Stimulated activated CD4-positive, alpha-beta T cell treated with anti-CD3 and anti-CD28 coated beads, Interleukin-12 subunit alpha, Interleukin-12 subunit beta, amount 100 ng/mL, for 24 hours (primary cell): ENCODE measurements at places on chromosomes 12 and 14.

- DNase-seq = no peak
Observed at GRCh38 chr14:61703342-61704129, 8.2 kb downstream of the HIF1A start.

DNA sequence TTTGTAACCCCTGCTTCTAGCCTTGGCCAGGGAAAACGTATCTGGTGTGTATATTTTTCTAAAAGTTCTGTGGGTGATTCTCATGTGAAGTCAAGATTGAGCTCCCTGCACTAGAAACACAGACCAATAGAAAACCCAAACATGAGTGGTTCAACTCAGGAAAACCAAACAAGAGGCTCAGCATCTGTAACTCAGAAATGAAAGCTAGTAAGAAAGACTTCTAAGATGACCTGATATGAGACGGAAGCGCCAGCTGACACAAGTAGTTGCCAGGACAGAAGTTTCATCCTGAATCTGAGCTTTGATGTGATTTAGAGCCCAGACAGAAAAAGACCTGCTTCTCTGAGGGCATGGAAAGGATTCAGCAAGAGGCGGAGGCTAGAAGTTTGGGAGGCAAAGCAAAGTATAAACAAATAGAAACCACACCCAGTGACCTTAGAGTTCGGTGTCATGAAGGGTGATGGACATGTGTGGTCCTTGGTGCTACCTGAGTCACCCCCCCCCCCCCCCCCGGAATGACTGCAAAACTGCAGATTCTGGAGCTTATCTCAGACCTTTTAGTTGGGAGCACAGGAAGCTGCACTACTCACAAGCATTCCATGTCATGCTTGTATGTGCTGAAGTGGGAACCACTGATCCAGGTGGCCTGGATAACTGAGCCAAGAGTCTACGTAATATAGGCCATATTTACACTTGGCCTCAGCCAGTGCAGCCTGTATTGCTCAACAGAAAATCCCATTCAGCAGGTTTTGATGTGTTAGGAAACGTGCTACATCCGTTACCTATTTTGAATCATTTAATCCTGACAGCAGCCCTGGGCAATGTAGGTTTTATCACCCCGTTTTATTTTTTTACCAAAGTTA, 191.3 kb downstream of the ANO6 start:
- no peak for DNase-seq

GRCh38 chr12:19192710-19193109, 63.2 kb downstream of the PLEKHA5 start:
- no peak for DNase-seq

- DNase-seq = peak; percentile 36
Observed at GRCh38 chr12:124388679-124389137, 93.8 kb downstream of the RFLNA start.

GRCh38 chr12:64826234-64826633, 1.8 kb downstream of the TBC1D30 start:
- no peak for DNase-seq

DNA sequence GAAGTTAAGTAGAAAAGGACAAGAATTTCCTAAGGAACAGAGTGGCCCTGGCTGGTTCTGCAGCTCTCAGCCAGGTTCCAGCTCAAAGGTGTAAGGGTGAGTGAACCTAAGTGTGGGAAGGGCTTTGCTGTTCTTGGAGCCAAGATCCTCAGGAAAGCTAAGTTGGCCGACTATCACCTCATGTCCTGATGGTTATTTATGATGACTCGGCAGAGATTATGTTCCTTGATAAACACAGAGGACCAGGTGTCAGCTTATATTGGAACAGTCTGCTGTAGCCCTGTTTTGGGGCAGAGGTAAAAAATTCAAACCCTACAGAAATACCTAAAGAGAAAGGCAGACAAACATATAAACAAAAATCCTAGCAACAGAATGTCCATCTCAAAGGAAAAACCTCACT, 128.5 kb downstream of the TBX3 start:
- DNase-seq = no peak

DNA sequence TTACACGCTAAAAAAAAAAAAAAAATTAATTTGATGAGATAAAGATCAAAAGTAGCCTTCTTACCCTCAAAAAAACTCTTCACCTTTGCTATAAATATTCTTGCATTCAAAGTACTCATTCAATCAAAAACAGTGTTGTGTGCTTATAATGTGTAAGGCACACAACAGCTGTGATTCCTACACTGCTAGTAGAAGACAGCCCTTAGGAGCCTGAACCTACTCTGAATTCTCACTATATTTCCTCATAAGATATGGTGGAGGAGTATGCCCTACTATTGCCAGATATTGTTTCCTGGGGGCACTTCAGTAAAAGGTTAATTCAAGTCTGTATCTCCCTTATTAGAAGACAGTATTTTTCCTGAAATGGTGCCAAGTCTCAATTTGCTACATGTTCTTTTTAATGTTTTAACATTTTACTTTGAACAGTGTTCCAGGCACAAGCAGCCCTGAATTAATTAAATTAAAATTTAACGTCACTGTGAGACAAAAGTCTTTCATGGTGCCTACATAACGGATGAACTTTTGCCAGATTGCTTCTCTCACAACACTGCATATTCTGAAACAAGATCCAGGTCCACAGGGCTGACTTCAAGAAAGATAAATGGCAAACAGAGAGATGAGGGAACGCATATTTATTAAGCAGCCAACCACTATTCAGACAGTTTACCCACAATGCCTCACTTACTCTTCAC, 19.3 kb downstream of the PPP2R5E start:
- no peak for DNase-seq

DNA sequence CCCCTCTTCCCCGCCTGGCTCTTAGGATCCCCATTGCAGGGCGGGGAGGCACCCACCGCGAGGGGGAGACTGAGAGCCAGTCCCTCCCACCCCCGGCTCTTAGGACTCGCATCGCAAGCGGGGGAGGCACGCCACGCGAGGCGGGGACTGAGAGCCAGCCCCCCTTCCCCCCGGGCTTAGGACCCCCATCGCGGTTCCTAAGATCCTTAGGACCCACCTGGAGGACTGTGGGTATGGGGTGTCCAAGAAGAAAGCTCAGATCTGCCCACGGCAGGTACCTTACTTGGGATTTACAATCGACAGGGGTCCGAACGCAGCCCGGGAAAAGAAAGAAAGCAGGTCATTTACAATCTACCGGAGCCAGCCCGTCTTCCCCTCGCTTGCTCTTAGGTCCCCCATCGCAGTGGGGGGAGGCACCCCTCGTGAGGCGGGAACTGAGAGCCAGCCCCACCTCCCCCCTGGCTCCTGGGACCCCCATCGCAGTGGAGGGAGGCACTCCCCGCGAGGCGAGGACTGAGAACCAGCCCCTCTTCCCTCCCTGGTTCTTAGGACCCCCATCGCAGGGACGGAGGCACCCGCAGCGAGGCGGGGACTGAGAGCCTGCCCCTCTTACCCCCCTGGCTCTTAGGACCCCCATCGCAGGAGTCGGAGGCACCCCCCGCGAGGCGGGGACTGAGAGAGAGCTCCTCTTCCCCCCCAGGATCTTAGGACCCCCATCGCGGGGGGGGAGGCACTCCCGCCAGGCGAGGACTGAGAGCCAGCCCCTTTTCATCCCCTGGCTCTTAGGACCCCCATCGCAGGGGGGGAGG, 43.7 kb downstream of the DDX11 start:
- DNase-seq = peak; percentile 51

GRCh38 chr12:117583677-117584225, 222.3 kb upstream of the NOS1 start:
- no peak for DNase-seq

DNA sequence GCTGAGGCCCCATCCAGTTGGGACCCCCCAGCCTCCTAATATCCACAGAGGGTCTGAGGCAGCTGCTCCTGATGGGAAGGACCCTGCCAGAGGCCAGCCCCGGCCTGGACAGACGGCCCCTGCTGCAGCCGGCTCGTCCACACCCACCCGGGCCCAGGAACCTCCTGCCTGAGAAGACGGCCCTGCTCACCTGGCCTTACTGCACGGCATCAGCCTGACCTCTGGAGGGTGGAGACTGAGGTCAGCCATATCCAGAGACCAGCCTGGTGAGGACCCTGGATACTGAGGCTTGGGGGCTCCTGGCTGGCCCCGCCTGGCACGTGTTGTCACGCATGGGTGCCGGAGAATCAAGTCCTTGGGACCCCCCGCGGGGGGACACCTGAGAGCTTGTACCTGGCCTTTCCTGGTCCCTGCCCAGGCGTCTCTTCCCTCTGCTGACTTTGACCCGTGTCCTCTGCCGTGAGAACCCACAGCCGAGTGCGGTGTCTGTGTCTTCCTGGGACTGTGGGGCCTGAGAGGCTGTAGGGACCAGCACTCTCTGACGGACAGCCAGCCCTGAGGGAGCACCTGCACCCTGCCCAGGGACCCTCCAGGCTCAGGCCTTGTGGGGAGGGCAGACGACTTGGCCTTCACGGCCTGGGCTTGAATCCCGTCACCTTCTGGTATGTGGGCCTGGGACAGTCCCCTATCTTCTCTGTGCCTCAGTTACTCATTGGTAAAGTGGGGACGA, 57.3 kb downstream of the NOC4L start:
- no peak for DNase-seq

DNA sequence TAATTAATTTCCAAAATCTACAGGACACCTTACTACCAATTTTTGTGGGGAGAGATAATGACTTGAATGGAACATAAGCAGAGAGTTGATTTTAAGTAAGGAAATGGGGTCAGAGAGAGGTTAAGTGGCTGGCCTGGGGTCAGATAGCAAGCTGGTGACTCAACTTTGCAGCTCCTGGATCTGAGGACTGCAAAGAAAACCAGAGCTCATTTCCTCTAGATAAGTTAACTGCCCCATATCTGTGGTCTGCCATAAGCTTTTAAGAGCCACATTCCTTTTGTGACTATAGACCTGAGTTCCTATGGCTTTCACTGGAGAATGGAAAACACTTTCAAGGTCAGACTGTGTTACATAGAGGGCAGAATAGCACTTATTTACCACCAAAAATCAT, 201.2 kb upstream of the PRICKLE1 start:
- DNase-seq = no peak

GRCh38 chr12:105454688-105455087, 124.2 kb downstream of the C12orf75 start:
- no peak for DNase-seq

DNA sequence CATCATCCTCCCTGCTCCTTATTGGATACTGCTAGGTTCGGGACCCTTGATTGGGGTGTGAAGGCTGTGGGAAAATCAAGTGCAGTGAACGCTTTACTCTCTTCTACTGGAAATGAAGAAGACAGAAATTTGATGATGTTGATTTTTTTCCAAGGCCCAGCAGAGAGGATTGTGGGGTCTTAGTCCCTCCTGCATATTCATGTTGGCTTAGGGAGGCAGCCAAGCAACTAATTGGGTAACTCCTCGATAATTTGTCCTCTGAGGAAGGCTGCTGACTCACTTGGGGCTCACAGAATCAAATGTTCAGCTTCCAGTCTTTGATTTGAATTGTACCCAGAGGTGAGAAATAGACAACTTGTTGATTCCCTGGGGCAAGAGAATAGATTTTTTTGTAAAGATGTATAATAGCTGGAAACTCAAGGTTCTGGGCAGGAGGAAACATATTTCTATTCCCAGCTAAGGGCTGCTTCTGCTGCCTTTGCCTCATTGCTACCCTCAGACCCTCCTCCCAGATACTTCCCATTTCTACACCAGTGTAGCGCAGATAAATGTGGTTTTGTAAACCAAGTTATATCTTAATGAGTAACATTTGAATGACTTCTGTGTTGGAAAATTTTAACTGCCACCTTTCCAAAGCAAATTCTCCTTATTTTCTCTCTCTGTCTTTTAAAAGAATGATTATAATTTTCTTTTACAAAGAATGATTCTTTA, 21.7 kb downstream of the NEUROD4 start:
- DNase-seq = no peak

DNA sequence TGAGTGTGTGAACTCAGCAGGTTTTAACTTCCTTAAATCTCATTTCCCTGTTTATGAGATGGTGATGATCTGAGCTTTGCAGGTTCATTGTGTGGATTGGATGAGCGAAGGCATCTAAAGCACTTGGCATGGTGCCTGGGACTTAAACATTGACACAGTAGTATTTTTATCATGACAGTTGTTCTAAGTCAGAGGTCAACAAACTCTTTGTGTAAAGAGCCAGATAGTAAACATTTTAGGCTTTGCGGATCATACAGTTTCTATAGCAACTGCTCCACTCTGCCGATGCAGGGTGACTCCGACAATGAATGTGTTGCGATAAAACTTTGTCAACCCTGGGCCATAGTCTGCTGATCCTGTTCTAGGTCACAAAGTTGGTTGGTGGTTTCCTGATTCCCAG, 25.2 kb downstream of the SLC24A4 start:
- no peak for DNase-seq

GRCh38 chr12:93468008-93468371, 676 bp downstream of the MRPL42 start:
- no peak for DNase-seq

GRCh38 chr14:103910262-103910935, 17.9 kb upstream of the TDRD9 start:
- peak; percentile 42 for DNase-seq

- no peak for DNase-seq
Observed at GRCh38 chr12:52524898-52525591, 4.9 kb upstream of the KRT5 start.

- peak; percentile 29 for DNase-seq
Observed at GRCh38 chr14:77124345-77125280, 17.0 kb downstream of the ZDHHC22 start.

GRCh38 chr12:107109726-107110719, 16.7 kb upstream of the CRY1 start:
- no peak for DNase-seq

DNA sequence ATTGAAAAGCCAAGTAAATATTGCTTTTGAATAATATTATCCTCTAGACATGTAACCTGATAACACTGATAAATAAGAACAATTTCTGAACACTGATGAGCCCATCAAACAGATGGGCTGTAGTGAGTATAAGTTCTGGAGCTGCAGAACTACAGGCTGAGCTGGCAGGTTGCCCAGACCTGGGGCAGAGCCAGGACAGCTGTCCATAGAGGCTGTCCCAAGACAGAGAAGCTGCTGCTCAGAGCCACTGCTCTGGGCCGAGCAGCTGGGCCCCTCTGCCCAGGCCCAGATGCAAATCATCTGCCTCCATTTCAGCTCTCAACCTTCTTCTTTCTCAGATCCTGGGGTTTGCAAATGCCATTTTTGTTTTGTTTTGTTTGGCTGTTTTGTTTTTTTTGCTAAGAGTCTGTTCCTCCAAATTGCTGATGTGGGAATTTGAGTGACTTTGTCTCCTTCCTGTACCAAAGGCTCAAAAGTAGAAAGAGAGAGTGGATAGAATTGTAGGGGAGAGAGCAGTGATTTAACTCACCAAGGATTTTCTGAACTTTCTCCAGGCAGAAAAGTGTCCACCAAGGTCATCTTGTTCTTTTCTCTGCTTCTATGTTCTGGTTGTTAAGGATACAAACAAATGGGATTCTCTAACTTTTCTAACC, 4.0 kb upstream of the TESPA1 start:
- DNase-seq = no peak

GRCh38 chr12:53461059-53461458, 9.2 kb downstream of the PCBP2 start:
- DNase-seq = no peak
